ENCODE measurements at places on chromosomes 16 and 17. TPM values are rescaled to one million over a fixed set of nuclear protein-coding genes. Genes with fewer than 3 reads are reported as not detected.
A peak's percentile ranks its signal among the peaks of the same experiment; 100 is the strongest.

DNA sequence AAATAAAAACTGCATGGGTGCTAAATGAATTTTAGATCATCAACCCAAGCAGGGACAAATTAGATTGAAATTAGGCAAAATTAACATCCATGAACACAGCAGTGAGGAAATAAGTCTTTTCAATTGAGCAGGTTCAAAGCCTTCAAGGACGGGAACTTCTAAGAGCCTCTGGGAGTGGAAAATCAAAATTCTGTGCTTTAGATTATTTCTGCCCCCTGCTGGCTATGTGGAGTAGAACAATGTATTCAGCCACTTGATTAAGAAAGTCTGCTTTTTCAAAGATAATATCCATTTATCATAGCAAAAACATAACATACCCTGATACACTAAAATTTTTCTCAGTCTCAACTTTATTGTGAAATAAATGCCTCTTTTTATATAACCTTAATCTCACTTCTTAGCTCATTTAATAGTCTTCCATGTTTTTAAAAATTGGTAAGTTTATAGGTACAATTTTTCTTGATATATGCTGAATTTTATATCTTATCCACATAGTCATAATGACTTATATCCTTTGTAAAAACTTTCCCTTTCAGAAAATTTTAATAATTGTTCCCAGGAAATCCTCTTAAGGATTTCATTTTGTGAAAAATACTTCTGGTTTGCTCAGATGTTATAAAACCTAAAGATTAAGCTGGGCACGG, 28.1 kb upstream of the NOL11 start:
- no peak overlapping the region for H3K27ac ChIP-seq
- H3K4me3 ChIP-seq = no peak overlapping the region
- no peaks in the 10 kb centered on the region for H3K27me3 ChIP-seq
- no peak for DNase-seq
- peaks cover 8% of the 10 kb centered on the region for H3K36me3 ChIP-seq

The SLFN12L gene
- total RNA-seq = 8.2 TPM

The BCKDK gene
- 64.4 TPM for total RNA-seq

- H3K36me3 ChIP-seq = no peaks in the 10 kb centered on the region
- DNase-seq = no peak
- no peaks in the 10 kb centered on the region for H3K27me3 ChIP-seq
- no peak overlapping the region for H3K4me3 ChIP-seq
Observed at GRCh38 chr17:77253611-77254051, 112.9 kb downstream of the SEC14L1 start.

GRCh38 chr17:73031472-73031871, 61.0 kb downstream of the SLC39A11 start:
- DNase-seq = no peak
- H3K36me3 ChIP-seq = no peaks in the 10 kb centered on the region
- H3K4me1 ChIP-seq = peaks cover 3% of the 10 kb centered on the region
- H3K27me3 ChIP-seq = no peaks in the 10 kb centered on the region

- no peak for DNase-seq
- H3K27me3 ChIP-seq = peaks cover 61% of the 10 kb centered on the region
- H3K4me1 ChIP-seq = peaks cover 51% of the 10 kb centered on the region
- peak overlapping the region; percentile 86 for H3K27ac ChIP-seq
- no peaks in the 10 kb centered on the region for H3K36me3 ChIP-seq
Observed at GRCh38 chr17:61456688-61457225, 4.5 kb downstream of the TBX4 start.

- H3K4me1 ChIP-seq = peaks cover 11% of the 10 kb centered on the region
- H3K36me3 ChIP-seq = no peaks in the 10 kb centered on the region
- H3K27ac ChIP-seq = no peak within 1 kb of the TSS
- H3K27me3 ChIP-seq = peaks cover 39% of the 10 kb centered on the region
- DNase-seq = peak; percentile 16
- peak within 1 kb of the TSS; percentile 45 for H3K4me3 ChIP-seq
Observed at GRCh38 chr17:31391496-31391949, at the start of gene RAB11FIP4. Gene RAB11FIP4 (plus strand): TSS chr17:31391675. CDS start chr17:31391853, 178 bp downstream.

The CDRT4 gene
- 5.4 TPM for total RNA-seq

- H3K27ac ChIP-seq = no peak overlapping the region
- H3K36me3 ChIP-seq = no peaks in the 10 kb centered on the region
- H3K4me3 ChIP-seq = no peak overlapping the region
- no peak for DNase-seq
- no peaks in the 10 kb centered on the region for H3K27me3 ChIP-seq
- no peaks in the 10 kb centered on the region for H3K4me1 ChIP-seq
Observed at GRCh38 chr17:61537264-61537771, 53.7 kb downstream of the NACA2 start.

- DNase-seq = no peak
- no peak overlapping the region for H3K4me3 ChIP-seq
- peaks cover 9% of the 10 kb centered on the region for H3K4me1 ChIP-seq
- H3K36me3 ChIP-seq = no peaks in the 10 kb centered on the region
Observed at GRCh38 chr17:68835071-68835470, 120.1 kb downstream of the ABCA8 start.

The NPTX1 gene
- 4.6 TPM for total RNA-seq

- no peak for DNase-seq
- H3K36me3 ChIP-seq = no peaks in the 10 kb centered on the region
- H3K27ac ChIP-seq = no peak overlapping the region
- no peak overlapping the region for H3K4me3 ChIP-seq
- H3K27me3 ChIP-seq = no peaks in the 10 kb centered on the region
- no peaks in the 10 kb centered on the region for H3K4me1 ChIP-seq
Observed at GRCh38 chr17:71232801-71233559, 887.8 kb upstream of the SOX9 start.

DNA sequence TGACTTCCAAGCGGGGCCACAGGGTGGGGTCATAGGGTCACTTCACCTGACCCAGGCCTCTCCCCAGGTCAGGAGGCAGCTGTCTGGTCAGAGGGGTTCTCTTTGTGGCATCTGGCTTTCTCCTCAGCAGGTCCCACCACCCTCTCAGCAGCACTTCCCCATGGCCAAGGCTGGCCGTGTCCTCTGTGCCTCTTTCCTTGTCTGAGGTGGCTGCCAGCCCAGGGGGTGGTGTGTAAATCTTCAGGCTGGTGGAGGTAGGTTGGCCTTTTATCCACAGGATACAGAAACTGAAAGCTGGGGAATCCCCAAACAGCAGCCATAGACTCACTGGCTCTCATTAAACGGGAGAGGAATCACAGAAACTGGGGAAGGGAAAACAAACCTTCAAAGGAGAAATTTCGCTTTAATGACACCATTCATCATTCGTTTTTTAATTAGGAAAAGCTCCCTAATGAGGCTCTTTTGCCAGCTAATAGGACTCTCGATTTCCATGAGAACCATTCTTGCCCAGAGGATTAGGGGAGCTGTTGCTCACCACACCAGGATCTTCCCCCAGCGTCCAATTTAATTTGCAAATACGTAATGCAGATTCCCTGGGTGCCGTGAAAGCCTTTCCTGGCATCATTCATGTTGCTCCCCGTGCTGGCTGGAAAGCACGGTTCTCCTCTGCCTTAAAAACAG, 18.0 kb downstream of the C17orf75 start:
- H3K4me3 ChIP-seq = no peak overlapping the region
- DNase-seq = no peak
- no peaks in the 10 kb centered on the region for H3K27me3 ChIP-seq
- H3K36me3 ChIP-seq = no peaks in the 10 kb centered on the region
- peak overlapping the region; percentile 56 for H3K27ac ChIP-seq
